Right forelimb (tissue), 1 donor: ENCODE measurements at places on chromosomes 3 and 15.

DNA sequence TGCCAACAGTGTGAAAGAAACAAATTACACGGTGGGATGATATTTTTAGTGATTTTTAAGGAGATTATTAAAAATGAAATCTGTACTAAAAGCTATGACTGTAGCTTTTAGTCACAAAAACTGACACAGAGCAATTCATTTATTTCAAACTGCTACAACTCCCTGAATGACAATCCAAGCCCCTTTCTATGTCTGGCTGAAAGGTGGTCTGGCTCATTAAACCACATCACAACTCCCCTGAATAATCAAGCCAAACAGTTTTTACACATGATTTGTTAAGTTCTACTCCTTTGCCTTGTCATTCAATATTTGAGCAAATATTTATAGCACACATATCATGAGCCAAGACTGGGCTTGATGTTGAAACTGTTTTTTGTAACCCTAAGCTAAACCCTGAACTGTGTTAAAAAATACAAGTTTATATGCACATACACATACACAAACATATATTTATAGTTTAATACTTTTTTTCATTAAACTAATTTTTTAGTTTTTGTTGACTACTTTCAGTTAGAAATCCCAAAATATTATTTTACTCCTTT, 125.5 kb downstream of the RBMS3 start:
- DNase-seq: no peak

DNA sequence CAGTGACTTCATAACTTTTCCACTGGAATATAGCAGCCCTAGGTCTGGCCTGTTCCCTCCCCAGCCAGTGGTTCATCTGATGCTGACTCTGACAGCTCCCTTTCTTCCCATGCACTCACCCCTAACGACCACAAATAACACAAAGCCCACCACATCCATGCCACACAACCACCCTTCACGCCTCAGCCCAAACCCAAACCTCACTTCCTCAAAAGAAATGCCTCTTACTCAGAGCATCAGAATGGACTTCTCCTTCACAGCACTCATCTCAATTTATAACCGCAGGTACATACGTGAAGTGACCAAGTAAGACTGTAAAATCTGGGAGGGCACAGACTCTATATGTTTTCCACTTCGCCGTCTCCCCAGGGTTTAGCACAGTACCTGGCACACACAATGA, 1.1 kb downstream of the RBSN start:
- no peak for DNase-seq

DNA sequence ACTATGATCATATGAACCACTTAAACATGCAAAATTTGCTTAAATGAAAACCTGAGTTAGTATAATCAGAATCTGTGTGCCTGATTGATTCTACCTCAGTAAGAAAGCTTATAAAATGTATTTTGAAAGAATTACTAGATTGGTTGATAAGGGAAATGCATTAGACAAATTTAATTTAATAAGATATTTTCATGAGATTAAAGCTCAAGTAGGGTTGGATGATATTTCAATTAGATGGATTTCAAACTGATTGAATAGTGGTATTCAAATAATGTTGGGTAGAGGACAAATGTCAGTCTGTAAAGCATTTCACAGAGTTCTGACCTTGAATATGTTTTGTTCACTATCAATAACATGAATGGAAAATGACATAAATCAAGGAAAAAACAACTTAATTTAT, 780.4 kb upstream of the ALCAM start:
- no peak for DNase-seq

- no peak for DNase-seq
Observed at GRCh38 chr3:147699175-147699838, 290.1 kb downstream of the ZIC1 start.

GRCh38 chr3:44235604-44236484, 5.8 kb upstream of the TOPAZ1 start:
- peak; percentile 50 for DNase-seq

DNA sequence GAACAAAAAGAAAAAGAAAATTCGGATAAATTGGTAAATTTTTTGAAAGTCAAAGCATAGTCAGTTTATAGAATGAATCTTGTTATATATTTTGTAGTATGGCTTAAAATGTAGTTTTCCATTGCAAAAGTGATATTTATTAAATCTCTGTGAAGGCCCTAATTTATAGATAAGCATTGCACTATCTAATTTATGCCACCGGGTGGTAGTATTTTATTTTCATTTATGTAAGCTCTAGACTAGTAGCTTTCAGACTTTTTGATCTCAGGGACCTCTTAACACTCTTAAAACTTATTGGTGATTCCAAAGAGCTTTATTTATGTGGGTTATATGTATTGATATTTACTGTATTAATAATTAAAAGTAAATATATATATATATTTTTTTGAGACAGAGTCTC, 133.9 kb upstream of the LRRFIP2 start:
- no peak for DNase-seq

GRCh38 chr15:58383876-58384275, 47.9 kb upstream of the LIPC start:
- no peak for DNase-seq

GRCh38 chr3:143247073-143247472, 127.5 kb downstream of the CHST2 start:
- DNase-seq: no peak

- DNase-seq: no peak
Observed at GRCh38 chr3:172321035-172321434, 127.2 kb downstream of the GHSR start.

DNA sequence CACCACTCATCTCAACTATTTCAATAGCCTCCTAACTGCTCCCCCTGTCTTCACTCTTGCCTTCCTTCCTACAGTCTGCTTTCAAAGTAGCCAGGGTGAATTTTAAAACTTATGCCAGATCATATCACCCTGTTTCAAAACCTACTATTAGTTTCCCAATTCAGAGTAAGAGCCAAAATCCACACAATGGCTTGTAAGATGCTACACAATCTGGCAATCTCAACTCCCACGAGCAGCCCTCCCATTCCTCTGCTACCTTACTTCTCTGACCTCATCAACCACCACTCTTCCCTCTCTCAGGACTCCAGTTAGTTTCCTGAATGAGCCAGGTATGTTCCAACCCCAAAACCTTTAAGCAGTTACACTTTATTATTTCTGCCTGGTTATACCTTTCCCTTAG, 62.5 kb downstream of the VPS13C start:
- no peak for DNase-seq

DNA sequence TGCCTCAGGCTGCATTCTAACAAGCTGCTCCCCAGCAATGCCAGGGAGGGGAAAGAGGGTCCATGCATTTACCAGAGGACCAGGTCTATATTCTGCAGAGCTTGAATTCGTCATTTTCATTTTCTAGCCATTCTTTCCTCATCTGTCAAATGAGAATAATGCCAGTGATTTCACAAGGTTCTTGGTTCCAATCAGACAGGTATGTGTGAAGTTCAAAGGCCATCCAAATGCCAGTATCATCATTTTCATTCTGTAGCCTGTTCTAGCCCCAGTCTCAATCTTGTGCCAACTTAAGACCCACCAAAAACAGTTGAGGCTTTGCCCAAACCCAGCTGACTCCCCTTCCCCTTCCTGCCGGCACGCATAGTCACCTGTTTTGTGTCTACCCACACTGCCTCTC, 112.7 kb downstream of the IQSEC1 start:
- DNase-seq: no peak

GRCh38 chr15:63930034-63930433, 96.3 kb upstream of the HERC1 start:
- DNase-seq: no peak

DNA sequence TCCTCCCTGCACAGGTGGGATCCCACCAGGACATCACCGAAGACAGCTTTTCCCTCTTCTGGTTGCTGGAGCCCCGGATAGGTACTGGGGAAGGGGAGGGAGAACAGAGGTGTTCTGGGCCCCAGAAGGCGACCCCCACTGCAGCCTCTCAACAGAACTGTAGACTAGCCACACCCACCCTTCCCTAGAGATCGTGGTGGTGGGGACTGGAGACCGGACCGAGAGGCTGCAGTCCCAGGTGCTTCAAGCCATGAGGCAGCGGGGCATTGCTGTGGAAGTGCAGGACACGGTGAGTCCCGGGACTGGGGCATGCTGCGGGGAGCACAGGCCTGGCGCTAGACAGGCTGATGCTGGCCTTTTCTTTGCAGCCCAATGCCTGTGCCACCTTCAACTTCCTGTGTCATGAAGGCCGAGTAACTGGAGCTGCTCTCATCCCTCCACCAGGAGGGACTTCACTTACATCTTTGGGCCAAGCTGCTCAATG, 809 bp downstream of the NDUFAF3 start:
- peak; percentile 52 for DNase-seq

GRCh38 chr3:26915208-26915607, 292.6 kb downstream of the LRRC3B start:
- no peak for DNase-seq

GRCh38 chr15:78415284-78415683, 22.7 kb upstream of the IREB2 start:
- no peak for DNase-seq

GRCh38 chr3:25725810-25726209, 57.4 kb downstream of the NGLY1 start:
- no peak for DNase-seq

DNA sequence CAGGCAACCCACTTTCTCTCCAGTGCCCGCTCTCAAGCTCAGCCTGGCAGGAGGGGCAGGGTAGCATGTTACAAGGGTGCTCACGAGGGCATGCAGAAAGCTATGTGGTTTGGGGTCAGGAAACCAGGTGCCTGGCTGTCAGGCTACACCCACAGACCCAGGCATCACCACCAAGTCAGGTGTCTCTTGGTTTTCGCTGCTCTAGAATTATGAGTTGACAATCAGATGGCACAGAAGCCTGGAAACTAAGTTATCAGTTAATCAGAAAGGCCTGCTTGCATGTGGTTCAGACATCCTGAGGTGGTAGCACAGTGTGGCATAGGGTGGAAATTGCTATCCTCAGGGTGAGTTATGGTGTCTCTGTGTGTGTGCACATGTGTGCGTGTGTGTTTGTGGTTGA, 16.2 kb upstream of the CCR9 start:
- no peak for DNase-seq

DNA sequence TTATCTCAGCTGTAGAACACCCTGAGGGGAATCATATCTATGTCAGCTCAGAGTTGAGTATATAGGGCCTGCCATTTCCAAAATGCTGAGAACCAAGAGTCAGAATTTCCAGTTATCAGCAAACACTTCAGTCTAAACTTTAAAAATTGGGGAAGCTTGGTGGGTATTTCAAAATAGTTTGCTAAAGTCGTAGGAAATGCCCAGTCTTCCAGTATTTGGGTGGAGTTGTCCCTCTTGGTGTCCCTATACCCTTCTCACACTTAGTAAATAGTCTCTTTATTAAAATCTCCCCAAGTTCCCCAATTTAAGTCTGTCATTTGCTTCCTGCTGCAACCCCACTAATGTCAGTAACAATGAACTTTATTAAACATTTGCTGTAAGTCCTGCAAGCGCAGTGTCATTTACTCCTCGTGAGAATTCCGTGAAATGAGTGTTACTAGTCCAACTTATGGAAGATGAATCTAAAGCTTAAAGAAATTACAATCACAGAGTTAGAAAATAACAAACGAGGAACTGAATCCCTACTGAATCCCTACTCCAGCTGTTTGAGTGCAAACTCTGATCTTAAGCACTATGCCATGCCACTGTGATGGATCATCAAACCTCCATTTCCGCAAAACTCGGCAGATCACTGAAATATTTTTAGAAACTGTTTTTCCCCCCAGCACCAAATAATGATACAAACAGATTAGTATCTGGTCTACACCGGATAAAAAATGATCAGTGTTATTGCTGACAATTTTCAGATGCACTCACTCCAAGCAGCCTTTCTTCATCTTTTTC, 341.7 kb upstream of the PROK2 start:
- DNase-seq: no peak

DNA sequence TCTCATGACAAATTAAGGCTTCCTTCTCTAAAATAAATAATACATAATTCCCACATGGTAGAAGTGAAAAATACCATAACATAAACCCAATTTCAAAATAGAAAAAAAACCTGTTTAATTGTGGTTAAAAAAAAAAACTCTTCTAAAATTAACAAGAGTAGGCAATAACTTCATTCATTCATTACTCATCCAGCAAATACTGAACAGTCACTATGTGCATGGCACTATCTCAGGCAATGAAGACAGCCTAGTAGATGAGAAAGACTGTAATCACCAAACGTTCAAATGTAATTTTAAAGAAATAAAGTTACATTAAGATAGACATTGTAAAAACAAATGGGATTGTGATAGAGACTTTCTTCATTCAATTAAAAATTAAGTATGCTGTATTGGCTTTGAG, 43.4 kb downstream of the TFDP2 start:
- DNase-seq: no peak

DNA sequence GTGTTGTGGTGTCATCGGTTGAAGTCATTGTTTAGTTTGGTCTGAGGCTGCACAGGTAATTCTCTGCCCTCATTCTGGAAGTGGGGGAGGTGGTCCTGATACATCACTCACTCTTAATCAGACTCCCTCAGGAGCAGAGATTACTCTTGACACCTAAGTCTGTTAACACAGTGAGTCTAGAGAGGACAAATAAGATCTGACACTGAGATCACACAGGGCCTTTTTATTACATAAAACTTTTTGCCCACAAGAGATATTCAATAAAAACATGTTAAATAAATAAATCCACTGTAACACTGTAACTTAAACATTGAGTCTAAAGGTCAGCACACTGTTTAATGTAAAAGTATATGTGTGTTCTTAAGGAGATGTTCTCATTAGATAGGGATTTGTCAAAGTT, 57.1 kb upstream of the MBNL1 start:
- DNase-seq: no peak

- DNase-seq: no peak
Observed at GRCh38 chr15:72724028-72724427, 38.0 kb downstream of the BBS4 start.

- DNase-seq: peak; percentile 61
Observed at GRCh38 chr15:90201944-90202375, 830 bp downstream of the SEMA4B start.
